ENCODE measurements at places on chromosomes 2 and 18.

DNA sequence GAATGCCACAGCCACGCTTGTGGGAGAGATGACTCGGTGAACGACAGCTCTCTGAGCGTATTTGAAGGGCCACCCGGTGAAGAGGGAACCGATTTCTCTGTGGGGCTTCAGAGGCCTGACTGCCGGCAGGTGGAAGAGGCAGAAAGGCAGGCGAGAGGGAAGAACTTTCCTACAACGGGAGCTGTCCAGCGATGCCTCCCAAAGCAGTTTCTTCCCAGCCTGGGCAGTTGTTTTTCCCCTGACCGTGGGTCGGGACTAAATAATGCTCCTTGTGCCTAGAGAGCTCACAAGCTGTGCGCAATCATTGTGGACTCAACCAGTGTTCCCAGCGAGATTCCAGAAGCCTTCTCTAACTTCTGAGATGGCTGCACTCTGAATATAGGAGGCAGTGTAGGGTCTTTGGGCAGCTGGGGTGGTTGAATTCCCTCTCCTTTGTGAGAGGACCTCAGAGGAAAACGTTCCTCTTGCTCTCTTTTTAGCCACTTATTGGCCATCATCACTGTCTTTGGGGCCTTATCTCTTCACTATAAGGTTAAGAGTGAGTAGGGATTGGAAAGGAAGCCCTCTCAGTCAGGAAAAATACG, 710 bp downstream of the SEC11C start:
- no peak for DNase-seq

GRCh38 chr2:240198226-240198625, 57.8 kb upstream of the OTOS start:
- DNase-seq, result no peak

DNA sequence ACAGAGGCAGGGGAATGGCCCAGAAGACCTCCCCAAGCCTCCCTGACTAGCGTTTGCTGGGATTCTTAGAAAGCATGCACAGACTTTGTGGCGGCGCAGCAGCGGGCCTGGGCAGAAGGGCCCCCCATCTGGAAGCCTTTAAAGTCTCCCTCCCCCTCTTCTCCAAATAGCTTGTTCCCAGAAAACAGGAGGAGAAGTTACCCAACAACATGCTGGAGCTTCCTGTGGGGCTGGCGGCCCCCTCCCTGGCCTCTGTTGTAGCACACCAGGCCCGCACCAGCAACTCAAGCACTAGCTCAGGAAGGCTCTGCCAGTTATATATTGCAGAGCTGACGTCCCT, 334.8 kb downstream of the DYSF start:
- DNase-seq, result no peak

DNA sequence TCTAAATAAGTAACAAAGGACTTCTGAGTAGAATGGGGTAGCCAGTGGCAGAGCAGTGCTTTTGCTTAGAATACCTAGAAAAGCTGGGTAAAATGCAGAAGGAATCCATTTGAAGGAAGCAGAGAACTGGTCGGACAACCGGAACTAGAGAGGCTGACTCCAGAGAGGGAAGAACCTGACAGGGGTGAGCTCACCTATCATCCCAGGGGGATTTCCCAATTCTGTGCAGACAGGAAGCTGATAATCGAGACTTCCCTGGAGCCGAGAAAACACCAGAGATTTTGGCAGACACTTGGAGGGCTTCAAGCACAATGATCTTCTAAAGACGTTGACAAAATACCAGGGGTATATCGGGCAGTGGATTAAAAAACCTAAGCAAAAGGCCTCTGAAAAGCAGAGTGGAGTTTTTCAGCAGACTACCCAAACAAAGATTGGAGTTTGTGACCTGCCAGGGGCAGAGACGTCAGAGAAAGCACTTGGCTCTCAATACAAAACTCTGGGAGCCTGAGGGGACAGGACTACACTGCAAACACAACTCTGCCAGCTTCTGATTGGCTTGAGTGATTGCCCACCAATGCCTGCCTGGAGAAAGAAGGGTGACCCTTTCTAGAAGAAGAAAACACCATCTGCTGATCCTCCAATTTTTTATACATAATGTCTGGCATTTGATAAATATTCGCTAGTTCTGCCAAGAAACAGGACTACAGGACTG, 67.5 kb upstream of the TTN start:
- no peak for DNase-seq

- DNase-seq, result no peak
Measured at GRCh38 chr2:38262069-38262871, 114.8 kb downstream of the ATL2 start.

DNA sequence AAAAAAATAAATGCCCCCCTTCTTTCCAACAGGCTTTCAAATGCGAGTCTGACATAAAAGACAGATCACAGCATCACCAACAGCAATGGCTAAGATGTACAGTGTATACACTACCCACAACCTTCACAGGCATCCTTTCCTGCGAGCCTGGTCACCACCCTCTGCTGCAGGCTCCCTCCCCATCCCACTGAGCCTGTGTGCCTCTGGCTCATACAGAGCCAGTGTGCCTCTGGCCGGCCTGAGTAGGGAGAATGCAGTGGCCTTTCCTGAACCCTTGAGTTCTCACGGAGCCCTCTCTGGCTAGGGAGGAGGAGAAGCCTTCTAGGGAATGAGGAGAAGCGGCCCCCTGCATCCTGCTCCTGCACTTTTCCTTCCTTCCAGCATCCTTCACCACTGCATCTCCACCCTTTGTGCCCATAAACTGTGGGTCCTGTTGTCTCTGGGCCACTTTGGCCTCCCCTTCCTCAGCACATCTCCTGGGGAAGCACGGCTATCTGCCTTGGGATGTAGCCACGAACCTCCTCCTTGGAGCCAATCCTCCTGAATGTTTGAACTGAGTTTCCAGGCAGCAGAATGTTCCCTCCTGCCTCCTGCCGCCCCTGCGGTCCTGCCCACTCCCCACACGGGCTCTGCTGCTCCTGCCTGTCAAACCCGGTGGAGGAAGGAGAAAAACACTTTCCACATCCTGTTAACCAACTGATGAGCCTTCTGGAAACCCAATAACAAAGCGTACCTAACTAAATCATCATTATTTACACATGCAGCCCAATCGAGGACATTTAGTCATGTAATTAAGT, 22.5 kb downstream of the GYPC start:
- DNase-seq, result no peak

DNA sequence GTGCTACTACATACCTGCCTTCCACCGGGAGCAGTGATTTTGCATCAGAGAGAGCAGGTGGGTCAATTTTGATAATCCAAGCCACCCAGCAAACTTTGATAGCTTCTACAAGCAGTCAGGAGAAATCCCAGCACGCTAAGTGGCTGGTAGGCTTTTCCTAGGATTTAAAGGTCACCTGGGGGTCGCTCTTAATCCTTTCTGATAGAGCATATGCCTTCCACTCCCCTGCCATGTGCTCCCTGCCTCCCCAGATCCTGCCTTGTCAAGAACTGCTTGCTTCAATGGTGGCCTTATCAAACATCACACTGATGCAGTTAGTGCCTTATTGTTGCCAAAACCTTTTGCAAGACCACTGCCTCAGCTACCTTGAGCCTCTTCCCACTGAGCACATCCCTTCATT, 462.3 kb upstream of the MEX3C start:
- DNase-seq, result no peak

GRCh38 chr2:84999553-84999955, 28.6 kb downstream of the KCMF1 start:
- no peak for DNase-seq

GRCh38 chr18:69951182-69951581, 3.5 kb upstream of the CD226 start:
- DNase-seq, result no peak

GRCh38 chr18:62324917-62325805, at the start of gene TNFRSF11A:
Gene TNFRSF11A, plus strand, starts transcription at chr18:62325310. Its CDS starts 43 bp downstream, at chr18:62325353.
- DNase-seq, result no peak

- DNase-seq, result no peak
Measured at GRCh38 chr2:99644419-99644787, 154.6 kb upstream of the REV1 start.

DNA sequence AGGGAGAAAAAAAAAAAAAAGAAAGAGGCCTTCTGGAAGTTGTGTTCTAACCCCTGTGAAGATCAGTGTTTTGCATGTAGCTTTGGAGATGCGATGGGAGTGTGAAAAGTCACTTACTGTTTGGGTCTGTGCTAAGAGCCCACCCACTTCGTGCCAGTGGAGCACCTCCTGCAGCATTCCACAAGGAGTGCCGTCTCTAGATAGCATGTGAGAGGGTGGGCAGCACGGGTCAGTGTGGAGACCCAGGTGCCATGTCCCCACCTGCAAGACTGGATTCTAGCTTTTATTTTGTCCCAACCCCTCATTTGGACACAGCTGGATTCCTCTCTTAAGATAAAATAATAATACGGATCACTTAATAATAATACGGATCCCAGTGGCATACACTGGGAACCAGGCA, 12.5 kb upstream of the TMEM185B start:
- DNase-seq, result no peak

- DNase-seq, result no peak
Measured at GRCh38 chr2:148675708-148676107, 31.2 kb downstream of the EPC2 start.

- no peak for DNase-seq
Measured at GRCh38 chr18:41150316-41150715, 804.7 kb upstream of the PIK3C3 start.

DNA sequence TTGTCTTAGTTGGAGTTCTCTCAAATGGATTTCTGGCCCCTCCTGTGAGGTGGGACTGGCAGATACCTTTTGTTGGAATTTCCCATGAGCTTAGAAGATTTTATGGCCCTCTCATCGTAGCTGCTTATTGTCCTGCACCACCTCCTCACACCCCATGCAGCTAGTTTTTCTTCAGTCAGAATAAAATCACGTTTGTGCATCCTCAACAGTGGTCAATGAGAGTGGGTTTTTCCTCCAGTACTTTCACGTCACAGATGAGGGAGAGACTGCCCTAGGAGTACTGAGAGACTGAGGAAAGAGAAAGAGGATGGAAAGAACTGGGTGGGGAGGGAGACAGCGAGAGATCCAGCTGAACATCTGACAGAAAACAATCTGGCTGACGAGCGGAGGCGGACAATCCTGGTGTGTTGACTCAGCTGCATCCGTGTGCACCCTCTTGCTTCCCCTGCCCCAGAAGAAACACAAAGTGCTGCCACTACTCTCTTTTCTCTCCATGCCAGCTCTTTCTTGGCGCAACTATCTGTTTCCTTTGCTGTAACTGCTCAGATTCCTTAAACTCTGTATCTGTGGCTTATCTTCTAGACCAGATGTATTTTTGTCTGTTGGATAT, 7.4 kb downstream of the RAPGEF4 start:
- no peak for DNase-seq

GRCh38 chr2:236306825-236307540, 42.8 kb upstream of the ASB18 start:
- DNase-seq, result no peak

- DNase-seq, result no peak
Measured at GRCh38 chr18:57570162-57570561, 16.3 kb downstream of the FECH start.

DNA sequence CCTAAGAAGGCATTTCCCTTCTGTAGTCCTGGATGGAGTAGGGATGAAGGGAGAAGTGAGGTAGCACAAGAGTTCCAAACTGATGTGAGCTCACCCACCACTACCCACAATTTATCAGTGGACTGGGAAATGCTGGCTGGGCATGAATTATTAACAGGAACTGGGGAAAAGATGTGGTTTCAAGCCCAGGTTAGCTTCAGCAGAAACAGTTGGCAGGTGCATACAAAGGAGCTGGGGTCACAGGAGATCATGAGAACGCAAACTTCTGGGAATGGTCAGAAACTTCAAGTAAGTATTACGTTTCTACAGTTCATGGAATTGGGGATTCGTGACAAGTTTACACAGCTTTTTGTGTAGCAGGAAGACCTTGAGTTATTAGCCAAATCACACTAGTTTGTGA, 5.4 kb downstream of the CCDC141 start:
- DNase-seq, result no peak

GRCh38 chr18:27413495-27414401, 228.6 kb upstream of the CHST9 start:
- no peak for DNase-seq

DNA sequence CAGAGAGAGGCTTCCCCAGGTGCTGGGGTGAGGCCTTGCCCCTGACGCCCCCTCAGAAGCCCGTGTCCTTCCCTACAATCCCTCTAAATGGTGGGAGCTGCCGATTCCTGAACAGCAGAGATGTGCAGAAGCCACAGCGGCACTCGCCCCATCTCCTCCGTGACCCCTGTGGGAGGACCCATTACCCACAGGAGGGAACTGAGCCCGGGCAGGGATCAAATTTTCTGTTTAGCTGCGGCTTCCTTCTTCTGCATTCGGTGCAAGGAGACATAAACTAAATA, 181.2 kb upstream of the RAB6C start:
- DNase-seq, result no peak

GRCh38 chr18:58525517-58525916, 103.4 kb downstream of the ALPK2 start:
- DNase-seq, result no peak

DNA sequence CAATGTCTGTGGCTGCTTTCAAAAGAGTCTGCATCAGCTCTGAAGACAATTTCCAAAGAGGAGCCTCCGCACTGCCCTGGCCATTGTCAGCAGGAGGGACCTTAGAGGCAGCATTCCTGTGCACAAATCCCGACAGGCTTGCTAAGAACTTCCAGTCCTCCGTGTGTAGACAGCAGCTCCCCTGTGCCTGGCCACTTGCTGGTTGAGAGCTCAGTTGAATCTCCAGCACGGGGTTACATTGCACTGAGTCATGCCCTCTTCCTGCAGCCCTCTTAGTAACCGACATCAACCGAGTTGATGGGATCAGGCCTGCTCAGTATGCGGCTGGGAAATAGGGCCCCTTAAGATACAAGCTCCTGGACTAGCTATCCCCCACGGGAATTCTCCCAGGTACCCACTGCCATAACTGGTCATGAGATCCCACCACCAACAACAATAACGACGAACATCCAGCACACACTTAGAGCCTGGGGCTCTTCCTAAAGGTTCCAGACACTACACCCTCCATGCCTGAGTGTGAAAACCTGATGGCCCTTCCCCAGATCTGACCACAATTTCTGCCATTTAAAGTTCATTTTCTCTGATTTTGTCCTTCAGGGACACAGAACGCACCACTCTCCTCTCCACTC, 12.0 kb downstream of the ATP6V1B1 start:
- DNase-seq, result no peak

DNA sequence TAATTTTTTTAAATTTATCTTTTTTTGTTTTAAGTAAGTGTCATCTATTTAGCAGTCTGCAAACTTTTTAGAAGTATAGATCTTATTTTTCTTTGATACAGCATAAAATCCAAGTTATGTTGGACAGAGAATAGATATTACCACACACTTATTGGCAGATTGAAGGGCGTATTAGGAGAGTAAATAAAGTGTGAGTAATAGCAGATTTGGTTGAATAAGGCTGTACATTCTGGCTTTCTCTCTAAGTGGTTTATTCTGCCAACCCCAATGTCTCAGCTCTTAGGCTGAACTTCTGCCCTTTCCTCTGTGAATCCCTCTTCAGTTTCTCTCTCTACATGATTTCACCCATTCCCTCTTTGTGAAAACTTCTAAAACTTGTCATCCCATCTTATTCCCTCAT, 651.2 kb downstream of the DCC start:
- no peak for DNase-seq

GRCh38 chr2:68537011-68537410, 69.6 kb downstream of the APLF start:
- DNase-seq, result no peak
